ENCODE measurements at places on chromosomes 11 and 22. TPM values are rescaled to one million over a fixed set of nuclear protein-coding genes. Genes with fewer than 3 reads are reported as not detected.

Gene PLA2G3
- total RNA-seq: 3.6 TPM

Gene FBXO3
- total RNA-seq: 40.2 TPM

DNA sequence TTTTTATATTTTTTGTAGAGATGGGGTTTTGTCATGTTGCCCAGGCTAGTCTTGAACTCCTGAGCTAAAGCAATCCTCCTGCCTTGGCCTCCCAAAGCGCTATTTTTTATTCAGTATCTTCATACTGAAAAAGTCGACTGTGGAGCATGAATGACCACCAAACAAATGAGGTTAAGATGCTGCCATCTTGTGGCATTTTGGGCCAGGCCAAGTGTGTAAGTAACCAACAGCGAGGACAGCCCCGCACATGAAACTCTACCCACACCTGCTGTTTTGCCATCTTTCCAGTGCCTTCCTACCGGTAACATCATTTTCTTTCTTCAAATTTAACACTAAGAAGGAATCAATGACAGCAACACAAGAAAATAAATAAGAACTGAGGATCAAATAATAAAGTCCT lies 32.2 kb upstream of the AQP11 start:
- peak; percentile 65 for DNase-seq

DNA sequence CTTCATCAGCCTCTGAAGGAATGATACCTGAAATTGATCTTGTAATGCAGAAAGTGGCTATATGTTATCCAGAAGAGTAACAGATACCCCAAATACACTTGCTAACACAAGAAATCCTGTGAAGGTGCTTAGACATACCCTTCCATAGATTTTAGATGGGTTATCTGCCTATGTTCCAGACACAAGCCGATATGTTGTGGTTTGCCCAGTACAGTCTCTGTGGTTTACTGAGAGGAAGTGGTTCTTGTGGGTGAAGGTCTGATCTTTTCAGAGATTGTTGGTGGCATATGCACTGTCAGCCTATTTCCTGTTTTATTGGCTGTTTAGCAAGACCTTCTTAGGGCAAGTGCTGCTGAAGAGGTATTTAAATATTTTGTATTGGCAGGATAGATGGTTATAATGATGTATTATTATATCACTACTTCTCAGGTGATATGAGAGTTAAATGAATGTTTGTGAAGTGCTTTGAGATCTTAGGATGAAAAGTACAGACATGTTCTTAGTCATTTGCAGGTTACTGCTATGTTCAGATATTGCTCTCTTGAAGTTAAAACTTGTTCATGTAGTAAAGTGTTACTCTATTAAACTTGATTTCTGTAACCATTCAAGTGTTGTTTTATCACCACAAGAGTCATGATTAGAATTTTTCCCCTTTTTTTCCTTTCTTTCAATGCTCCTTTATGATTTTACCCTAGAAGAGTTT lies 8.2 kb downstream of the ARHGEF12 start:
- no peak for DNase-seq

Gene ARSA
- total RNA-seq: 18.4 TPM

Gene SLN
- total RNA-seq: not detected

Gene MLC1
- not detected for total RNA-seq

Gene PRR33
- total RNA-seq: not detected

GRCh38 chr11:35403765-35404387 lies 15.5 kb downstream of the SLC1A2 start:
- no peak for DNase-seq

DNA sequence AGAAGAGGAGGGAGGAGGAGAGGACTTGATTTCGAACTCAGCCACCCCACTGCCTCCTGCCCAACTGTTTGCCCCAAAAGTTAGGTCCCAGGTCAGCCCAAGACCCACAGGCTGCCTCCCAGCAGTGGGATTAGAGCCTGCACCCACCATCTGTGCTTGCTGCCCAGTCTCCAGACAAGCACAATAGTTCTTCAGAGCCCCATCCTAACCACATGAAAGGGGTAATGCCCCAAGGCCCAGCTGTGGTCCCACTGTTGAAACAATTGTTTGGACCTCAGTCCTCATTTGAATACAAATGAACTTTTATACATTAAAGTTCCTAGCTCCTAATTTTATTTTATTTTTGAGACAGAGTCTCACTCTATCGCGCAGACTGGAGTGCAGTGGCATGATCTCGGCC lies 5.4 kb upstream of the VPS51 start:
- no peak for DNase-seq

Gene SUSD2
- total RNA-seq: 0.25 TPM

DNA sequence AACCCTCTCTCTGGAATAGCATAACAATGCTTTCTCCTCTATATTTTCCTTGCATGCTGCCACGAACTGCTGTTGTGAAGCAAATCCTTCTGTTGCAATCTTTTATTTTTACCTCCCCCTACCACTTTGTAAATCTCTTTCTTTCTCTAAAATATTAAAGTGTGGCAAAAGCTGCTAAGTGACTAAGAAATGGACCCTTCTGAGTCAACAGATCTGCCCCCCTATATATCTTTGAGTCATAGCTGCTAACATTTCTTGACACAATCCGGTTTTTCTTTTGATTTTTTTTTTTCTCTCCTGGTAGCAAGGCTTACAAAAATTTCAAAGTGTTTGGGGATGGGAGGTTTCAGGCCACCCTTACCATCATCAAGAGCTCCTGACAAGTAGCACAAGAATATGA lies 39.0 kb upstream of the KIRREL3 start:
- no peak for DNase-seq

- DNase-seq: no peak
Observed at GRCh38 chr22:24871611-24872205, 65.7 kb downstream of the SGSM1 start.

Gene MAJIN
- total RNA-seq: 0.06 TPM

Gene HOATZ
- not detected for total RNA-seq

GRCh38 chr11:115084231-115084630 lies 405.9 kb downstream of the NXPE2 start:
- peak; percentile 86 for DNase-seq

DNA sequence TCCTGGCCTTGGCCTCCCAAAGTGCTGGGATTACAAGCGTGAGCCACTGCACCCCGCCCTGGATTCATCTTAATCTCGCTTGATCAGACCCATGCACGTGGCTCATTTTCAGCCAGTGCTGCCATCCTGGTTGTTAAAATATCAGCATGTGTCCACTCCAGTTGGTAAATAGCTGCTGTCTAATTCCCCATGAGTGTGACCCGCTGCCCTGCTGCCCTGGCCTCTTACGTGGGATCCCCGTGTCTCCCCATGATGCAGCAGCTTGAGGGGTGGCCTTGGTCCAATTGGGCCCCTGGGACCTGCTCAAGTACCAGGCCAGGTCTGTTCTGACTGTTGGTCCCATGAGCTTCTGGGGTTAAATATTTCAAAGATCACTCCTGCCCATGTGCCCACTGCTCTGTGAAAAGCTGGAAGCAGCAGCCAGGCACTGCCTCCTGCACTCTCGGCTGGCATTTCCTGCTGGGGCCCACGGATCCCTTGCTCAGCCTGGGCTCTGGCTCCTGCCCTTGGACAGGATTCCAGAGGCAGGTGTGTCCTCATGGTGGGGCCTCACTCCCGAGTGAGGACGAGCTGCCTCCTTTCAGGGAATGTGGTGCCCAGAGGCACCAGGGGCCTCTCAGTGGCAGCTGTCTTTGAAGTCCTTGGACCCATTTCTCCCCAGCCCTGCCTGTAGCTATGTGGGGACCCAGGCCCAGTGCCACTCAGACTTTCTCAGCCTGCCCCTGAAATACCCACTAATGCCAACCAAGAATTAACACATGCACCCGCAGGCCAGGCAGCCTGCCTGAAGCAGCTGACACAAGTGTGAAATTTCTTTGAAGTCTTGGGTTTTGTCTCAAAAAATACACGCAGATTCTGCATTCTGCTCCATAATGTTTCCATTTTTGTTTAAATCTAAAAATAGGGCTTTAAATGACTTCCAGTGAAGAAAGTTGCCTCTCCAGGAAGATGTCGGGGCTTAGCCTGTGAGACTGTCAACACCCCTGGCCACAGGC lies 38.1 kb upstream of the PRDM11 start:
- no peak for DNase-seq

- DNase-seq: peak; percentile 52
Observed at GRCh38 chr11:66119348-66120133, 49.5 kb downstream of the PACS1 start.

- DNase-seq: no peak
Observed at GRCh38 chr11:60077216-60077817, 11.1 kb upstream of the MS4A2 start.

DNA sequence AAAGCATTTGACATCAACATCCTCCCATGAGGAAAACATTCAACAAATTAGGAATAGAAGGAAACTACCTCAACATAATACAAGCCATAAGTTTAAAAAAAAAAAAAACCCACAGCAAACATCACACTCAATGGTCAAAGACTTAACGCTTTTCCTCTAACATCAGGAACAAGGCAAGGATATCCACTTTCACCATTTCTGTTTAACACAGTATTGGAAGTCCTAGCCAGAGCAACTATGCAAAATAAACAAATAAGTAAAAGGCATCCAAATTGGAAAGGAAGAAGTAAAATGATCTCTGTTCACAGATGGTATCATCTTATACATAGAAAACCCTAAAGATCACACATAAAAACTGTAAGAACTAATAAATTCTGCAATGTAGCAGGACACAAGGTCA lies 13.1 kb downstream of the FXYD6 start:
- no peak for DNase-seq

Gene A4GALT
- 2.6 TPM for total RNA-seq

DNA sequence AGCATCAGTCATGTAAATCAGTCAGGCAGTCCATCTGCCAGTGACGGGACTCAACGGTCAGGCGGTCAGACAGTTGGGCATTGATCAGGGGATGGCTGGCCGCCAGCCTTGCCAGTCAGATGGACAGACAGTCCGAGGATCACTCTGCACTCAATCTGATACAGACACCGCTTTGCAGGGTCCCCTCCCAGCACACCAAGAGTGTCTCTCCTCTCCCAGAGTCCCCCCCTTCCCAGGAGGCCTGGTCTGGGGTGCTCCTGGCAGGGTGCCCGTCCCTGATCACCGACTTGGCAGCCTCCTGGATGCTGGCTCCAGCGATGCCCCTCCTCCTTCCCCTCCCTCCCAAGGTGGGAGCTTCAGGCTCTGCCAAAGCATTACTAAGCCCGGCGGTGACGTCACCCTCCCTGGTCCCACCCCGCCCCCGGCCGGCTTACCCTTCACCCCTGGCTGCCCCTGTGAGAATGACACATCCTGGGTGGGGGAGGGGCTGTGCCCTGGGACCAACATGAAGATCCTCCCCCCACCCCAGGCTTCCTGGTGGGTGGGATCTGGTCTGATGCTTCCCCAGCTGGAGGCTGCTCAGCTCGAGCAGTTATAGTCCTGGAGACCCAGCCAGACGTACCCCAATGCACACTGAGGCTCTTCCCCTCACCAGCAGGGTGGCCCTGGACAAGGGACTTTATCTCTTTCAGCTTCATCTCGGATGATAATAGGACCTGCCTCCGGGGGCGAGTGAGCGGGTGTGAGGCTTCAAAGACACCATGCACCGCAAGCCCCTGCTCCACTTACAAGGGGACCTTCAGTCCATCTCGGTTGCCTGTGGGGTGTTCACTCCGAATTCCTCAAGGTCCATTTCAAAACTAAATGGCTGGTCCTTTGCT lies 69.2 kb downstream of the CD82 start:
- DNase-seq: peak; percentile 56
